ENCODE measurements at places on chromosomes 6 and 20. TPM values are rescaled to one million over a fixed set of nuclear protein-coding genes. Genes with fewer than 3 reads are reported as not detected.

Gene TCF19
- 25.2 TPM for total RNA-seq

Gene TREM1
- 0.78 TPM for total RNA-seq

Gene COL9A3
- 0.98 TPM for total RNA-seq

Gene MDC1
- total RNA-seq: 10.0 TPM

Gene SLC32A1
- not detected for total RNA-seq

Gene BEND6
- 9.6 TPM for total RNA-seq

Gene MRPS10
- 64.1 TPM for total RNA-seq

Gene HRH3
- total RNA-seq: not detected

Gene CLPSL2
- not detected for total RNA-seq

Gene BRPF3
- total RNA-seq: 11.8 TPM

Gene TCP1
- total RNA-seq: 314 TPM

Gene ZC2HC1B
- not detected for total RNA-seq

Gene ZNF165
- 0.37 TPM for total RNA-seq

Gene HDGFL1
- not detected for total RNA-seq

Gene NKX2-2
- total RNA-seq: 0.20 TPM

Gene BCAS1
- 0.37 TPM for total RNA-seq

Gene PLN
- not detected for total RNA-seq

Gene TBC1D22B
- total RNA-seq: 4.8 TPM

Gene GHRH
- total RNA-seq: not detected

Gene TRIM10
- total RNA-seq: not detected

Gene CALHM6
- total RNA-seq: 0.59 TPM

Gene EDN3
- total RNA-seq: not detected

Gene PHACTR1
- 4.4 TPM for total RNA-seq

Gene SMLR1
- total RNA-seq: not detected

Gene SLC17A3
- not detected for total RNA-seq

Gene PIGT
- 30.9 TPM for total RNA-seq

Gene TTBK1
- under 0.01 TPM for total RNA-seq

Gene TCF15
- not detected for total RNA-seq

Gene TFAP2A
- not detected for total RNA-seq

Gene SHLD1
- total RNA-seq: 0.73 TPM

Gene RAB44
- total RNA-seq: not detected

Gene BTN1A1
- total RNA-seq: under 0.01 TPM

Gene TMEM200A
- 4.1 TPM for total RNA-seq

Gene VSX1
- total RNA-seq: not detected

Gene TGM3
- not detected for total RNA-seq

Gene C6orf136
- 3.1 TPM for total RNA-seq
